ENCODE measurements at places on chromosomes 3 and 15.

- DNase-seq: no peak
These were observed 37.8 kb upstream of the FOXB1 start for GRCh38 chr15:59966262-59966661.

- no peak for DNase-seq
These were observed 506.8 kb downstream of the PDCD6IP start for GRCh38 chr3:34305266-34305665.

GRCh38 chr3:64411101-64411500, 185.8 kb upstream of the PRICKLE2 start:
- DNase-seq: no peak

GRCh38 chr3:88009066-88009465, 49.7 kb downstream of the CGGBP1 start:
- DNase-seq: no peak

DNA sequence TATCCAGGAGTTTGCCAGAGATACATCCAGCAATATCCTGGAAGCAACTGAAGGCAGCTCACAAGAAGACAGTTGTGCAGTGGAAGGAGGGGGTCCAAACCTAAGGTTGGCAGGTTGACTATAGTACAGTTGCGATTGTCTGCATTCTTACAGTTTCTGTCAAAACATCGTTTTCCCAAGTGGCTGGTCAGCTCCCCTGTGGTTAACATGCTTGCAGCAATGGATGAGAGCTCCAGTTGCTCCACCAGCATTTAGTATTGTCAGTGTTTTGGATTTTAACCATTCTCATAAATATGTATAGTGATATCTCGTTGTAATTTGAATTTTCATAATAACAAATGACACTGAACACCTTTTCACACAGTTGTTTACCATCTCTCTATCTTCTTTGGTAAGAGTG, 31.5 kb downstream of the KLF13 start:
- no peak for DNase-seq

GRCh38 chr3:43410592-43410991, 124.3 kb downstream of the SNRK start:
- DNase-seq: no peak

DNA sequence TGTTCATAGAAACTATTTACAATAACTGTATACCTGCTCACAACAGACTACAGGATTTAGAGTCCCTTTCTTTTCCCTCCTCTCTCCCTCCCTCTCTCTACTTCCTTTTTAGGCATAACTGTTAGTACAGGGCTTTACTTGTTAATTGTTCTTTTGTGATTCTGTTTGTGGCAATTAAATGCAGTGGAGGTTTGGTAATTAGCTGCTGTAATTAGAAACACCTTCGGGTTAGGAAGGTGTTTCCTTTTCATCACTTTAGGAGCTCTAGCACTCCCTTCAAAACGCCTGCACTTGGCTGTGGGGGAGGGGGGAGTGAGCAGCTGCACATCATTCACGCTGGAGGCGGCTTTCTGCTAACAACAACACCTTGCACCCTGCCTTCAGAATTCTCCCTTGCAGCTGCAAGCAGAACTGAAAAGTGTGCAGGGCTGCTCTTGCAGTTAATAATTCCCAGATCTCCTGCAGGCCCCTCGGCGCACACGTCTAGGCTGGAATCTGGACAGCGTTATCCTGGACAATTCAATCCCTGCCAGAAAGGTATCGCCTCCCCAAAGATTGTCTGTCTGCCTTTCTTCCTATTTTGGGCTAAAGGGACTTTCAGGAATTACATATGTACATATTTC, 242.6 kb upstream of the RGMA start:
- DNase-seq: no peak

GRCh38 chr3:120608506-120608905, 12.4 kb downstream of the NDUFB4 start:
- no peak for DNase-seq

DNA sequence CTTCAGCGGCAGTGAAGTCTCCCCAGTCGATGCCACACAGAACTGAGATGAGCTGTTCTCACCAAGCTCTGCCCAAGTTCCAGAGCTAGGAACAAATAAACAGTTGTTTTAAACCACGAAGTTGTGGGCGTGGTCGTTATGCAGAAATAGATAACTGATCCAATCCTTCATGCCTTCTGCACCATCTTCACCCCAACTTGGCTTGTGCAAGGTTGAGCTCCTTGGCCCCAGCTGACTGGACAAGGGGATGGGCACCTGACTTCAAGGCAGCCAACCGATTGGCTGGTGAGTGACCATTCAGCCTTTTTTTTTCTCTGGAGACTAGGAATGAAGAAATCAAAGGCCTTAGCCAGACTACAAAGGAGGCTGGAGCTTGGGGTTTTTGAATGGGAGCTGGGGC, 23.9 kb downstream of the LINGO1 start:
- DNase-seq: no peak

DNA sequence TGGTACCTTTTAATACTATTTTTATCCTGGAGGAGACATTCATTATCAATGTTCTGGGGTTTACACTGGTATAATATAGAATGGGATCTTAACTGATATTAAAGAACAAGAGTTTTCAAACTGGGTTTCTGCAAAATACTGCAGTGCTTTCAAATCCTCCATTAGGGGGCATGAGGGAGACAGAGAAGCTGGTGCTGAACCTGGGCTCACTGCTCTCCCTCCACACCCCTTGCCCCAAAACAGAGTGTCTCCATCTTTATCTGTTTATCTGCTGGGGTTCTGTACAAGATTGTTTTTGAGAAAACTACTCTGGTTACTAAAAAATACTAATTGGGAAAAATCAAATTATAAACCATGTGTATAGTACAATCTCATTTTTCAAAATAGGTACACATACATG, 41.7 kb downstream of the CADPS start:
- no peak for DNase-seq

DNA sequence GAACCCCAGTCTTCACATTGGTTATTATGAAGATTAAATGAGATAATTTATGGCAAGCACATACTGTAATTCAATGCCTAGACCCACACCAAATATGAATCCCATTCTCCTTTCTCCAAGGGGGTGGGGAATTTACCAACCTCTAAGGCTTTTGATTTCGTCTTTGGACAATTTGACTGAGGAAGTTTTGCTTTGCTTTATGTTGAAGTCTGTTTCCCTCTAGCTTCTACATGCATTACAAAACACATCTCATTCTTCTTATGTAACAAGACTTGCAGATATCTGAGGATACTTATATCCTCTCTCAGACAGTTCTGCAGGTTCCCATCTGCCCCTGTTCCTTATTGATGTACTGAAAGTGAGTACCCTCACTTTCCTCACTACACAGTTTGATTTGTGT, 12.2 kb downstream of the CD80 start:
- no peak for DNase-seq

DNA sequence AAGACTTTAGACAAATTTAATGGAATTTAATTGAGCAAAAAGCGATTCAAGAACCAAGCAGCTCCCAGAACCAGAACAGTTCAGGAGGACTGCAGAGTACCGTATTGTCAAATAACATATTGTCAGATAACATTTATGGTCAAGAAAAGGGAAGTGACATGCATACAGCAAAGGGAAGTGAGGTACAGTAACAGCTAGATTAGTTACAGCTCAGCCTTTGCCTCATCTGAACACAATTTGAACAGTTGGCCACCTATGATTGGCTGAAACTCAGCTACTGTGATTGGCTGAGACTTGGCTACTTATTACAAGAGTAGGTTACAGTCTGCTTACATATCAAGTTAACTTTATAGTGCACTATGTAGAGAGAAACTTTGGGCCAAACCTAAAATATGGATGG, 21.9 kb downstream of the ZFAND6 start:
- peak; percentile 13 for DNase-seq

GRCh38 chr15:95416576-95416975, 913.9 kb upstream of the NR2F2 start:
- DNase-seq: no peak

- no peak for DNase-seq
These were observed 88.1 kb upstream of the GADL1 start for GRCh38 chr3:30982416-30983075.

GRCh38 chr3:57910990-57911389, 97.2 kb upstream of the FLNB start:
- peak; percentile 18 for DNase-seq

DNA sequence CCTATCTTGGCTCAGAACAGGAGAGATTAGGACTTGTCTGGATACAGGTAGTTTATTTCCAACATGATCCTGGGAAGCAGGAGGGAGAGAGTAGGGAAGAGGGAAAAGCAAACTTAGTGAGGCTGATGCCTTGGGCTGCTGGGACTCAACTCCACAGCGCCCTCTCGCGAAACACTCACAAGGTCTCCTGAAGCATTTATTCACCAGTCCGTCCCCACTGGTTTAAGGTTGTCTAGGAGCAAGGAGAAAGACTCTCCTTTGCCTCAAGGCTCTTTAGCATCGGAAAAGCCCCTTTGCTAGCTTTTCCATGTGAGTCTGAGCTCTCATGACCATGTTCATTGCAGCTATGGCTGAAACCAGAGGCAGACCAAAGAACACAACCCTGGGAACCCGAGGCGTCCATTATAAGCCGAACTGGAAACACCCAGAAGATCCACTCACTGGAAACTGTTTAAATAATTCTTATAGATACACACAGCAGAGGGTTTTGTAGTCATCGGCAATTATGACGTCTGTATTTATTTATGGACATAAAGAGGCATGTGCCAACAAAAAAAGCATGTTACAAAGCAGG, 244.5 kb downstream of the CD47 start:
- DNase-seq: peak; percentile 24

DNA sequence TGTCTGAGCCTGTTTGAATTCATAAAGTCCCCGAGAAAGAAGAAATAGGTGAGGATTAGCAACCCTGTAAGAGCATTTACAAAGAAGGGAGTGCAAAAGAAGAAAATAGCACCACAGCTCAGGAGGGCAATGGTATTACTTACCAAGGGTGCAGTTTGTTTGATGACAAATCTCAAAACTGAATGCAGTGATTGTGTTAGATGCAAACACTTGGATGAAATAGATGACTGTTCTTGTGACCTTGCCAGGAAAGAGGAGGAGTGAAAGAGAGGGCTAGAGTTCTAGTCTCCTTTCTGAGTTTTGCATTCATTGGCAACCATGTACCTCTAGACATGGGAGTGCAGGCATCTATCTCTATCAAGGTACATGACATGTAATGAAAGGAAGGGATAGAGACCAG, 1030.8 kb upstream of the CFAP20DC start:
- DNase-seq: no peak

DNA sequence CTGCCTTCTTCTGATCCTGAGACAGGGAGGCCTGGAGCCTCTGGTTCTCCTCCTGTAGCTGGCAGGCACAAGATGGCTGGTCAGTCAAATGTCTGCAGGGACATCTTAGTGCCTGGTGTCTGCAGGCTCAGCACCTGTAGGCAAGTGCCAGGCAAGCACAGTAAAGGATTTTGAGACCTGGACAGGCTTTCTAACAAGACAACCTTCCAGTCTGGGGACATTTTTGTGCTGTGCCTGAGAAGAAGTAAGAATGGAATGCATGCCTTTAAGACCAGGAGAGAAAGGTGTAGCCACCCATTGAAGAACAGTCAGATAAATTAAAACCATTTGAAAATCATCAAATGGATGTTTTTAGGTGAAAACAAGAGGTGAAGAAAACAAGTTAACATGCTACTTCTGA, 31.2 kb downstream of the DZIP1L start:
- no peak for DNase-seq

DNA sequence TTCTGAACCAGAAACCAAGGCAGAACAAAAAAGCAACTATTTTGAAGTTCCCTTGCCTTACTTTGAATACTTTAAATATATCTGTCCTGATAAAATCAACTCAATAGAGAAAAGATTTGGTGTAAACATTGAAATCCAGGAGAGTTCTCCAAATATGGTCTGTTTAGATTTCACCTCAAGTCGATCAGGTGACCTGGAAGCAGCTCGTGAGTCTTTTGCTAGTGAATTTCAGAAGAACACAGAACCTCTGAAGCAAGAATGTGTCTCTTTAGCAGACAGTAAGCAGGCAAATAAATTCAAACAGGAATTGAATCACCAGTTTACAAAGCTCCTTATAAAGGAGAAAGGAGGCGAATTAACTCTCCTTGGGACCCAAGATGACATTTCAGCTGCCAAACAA, 4.6 kb downstream of the DTX3L start:
- DNase-seq: no peak

DNA sequence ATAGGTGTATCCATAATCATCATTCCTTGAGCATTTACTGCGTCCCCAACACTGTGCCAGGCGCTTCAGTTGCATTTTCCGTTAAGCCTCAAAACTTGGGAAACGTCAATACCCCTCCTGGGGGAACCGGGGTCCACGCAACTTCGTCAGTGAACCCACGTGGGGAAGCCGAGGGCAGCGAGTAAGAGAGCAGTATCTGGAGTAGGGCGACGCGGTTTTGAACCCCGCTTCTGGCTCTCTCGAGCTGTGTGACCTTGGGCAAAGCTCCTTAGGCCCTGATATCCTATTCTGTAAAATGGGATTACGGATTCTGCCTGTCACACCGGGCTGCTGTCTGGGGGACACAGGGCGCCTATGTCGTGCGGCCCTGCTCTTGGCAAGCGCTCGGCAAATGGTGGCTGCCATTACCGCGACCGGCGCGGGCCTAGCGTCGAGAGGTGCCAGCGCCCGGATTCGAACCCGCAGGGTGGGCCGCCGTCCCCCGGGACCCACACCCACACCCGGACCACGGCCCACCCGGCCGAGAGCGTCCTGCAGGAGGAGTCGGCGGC, 590 bp downstream of the POLG start:
- DNase-seq: no peak

GRCh38 chr15:61668444-61668843, 391.8 kb downstream of the VPS13C start:
- no peak for DNase-seq

GRCh38 chr15:68275165-68275746, 2.3 kb upstream of the FEM1B start:
- DNase-seq: no peak
